MV-4-11 (cell line): ENCODE measurements at places on chromosomes 3 and 15.

DNA sequence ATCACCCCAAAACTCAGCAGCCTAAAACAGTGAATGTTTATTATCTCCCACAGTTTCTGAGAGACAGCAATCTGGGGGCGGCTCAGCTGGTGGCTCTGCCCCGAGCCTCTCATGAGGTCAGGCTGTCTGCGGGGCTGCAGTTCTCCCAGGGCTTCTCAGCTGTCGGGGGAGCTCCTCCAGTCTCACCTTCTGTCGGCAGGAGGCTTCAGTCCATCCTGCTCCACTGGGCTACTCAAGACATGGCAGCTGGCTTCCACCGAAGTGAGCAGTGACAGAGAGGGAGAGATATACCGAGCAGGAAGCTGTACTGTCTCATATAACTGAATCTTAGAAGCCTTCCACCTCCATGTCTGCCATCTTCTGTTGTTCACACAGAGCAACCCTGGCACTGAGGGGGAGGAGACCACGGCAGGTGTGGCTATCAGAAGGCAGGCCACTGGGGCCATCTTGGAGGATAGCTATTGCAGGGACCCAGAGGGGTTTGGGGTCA is 72.8 kb upstream of the ITGA11 start:
- no peak for DNase-seq

- DNase-seq = peak; percentile 67
Measured at GRCh38 chr3:167481164-167481563, 7.3 kb upstream of the SERPINI2 start.

GRCh38 chr15:61853195-61853594 is 207.1 kb downstream of the VPS13C start:
- no peak for DNase-seq

DNA sequence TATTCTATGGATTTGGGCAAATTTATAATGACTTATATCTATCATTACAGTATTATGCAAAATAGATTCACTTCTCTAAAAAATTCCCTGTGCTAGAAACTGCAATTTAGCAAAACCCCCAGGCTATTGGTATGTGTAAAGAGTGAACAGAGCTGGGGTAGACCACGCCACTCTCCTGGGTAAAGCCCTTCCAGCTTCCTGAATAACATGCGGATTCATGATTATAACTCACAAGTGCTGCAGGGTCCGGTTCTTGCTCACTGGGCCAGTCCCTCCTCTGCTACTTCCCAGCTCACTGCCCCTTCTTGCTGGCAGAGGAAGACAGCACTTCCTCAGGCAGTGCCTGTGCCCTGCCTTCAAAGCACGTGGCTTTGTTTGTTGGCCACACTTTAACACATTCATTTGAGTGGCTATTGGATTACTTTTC is 4.1 kb downstream of the CD80 start:
- peak; percentile 64 for DNase-seq

- DNase-seq = no peak
Measured at GRCh38 chr3:187063286-187064121, 75.8 kb downstream of the RPL39L start.

GRCh38 chr15:55132672-55133071 is 64.1 kb downstream of the RSL24D1 start:
- no peak for DNase-seq

GRCh38 chr3:69560116-69560515 is 174.2 kb upstream of the FRMD4B start:
- DNase-seq = no peak

DNA sequence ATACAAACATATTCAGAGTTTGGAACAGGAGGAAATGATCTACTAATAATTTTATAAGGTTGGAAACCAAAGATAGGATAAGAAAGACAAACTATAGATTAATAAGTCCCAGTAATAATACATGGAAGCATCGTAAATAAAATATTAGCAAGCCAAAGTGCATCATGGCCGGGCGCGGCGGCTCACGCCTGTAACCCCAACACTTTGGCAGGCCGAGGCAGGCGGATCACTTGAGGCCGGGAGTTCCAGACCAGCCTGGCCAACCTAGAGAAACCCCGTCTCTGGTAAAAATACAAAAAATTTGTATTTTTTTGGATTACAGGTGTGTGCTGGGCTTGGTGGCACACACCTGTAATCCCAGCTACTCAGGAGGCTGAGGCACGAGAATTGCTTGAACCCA is 14.9 kb downstream of the MUC4 start:
- no peak for DNase-seq

GRCh38 chr15:79208179-79208578 is 74.3 kb upstream of the ANKRD34C start:
- DNase-seq = no peak

DNA sequence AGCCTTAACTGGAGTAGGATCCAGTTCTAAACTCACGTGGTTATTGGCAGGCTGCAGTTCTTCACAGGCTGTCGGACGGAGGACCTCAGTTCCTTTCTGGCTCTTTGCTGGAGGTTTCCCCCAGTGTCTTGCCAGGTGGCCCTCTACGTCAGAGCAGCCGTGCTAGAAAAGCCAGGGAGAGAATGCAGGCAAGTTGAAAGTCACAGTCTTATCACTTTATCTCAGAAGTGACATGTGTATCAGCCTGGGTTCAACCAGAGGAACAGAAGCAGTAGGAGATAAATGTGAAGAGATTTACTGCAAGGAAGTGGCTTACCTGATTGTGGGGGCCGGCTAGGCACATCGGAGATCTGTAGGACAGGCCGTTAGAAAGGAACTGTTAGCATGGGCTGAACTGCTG is 125.3 kb upstream of the BNIP2 start:
- no peak for DNase-seq

DNA sequence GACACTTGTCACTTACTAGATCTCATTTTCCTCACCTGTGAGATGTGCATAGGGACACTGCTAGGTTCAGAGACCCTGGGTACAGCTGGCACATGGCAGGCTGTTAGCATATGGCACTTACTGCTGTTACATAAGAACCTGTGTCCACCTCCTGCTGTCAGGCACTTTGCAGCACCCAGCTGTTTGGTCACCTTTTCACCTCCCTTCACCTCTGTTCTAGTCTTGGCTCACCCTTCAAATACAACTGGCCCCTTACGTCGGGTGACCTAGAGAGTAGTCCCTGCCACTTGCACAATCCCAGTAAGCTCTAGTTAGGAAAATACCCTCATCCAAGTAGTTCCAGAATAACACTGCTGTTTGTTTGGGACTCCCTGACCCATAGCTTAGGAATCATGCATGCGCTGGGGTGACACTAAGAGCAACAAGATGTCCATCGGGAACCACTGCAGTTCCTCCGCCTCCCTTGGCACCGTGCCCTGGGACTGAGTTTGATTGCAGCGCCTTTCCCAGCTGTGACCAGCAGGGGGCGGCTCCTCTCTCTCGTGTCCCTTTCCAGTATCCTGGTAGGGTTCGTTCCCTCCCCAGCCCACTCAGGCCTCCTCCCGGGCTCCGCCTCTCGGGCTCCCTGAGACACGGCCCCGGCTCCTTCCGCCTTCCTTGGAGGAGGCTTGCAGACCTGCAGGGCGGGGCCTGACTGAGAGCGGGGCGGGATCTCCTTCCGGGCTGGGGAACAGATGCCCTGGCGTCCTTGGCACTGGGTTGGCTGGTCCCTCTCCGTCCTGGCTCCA is 78.6 kb downstream of the ABHD5 start:
- DNase-seq = peak; percentile 91

DNA sequence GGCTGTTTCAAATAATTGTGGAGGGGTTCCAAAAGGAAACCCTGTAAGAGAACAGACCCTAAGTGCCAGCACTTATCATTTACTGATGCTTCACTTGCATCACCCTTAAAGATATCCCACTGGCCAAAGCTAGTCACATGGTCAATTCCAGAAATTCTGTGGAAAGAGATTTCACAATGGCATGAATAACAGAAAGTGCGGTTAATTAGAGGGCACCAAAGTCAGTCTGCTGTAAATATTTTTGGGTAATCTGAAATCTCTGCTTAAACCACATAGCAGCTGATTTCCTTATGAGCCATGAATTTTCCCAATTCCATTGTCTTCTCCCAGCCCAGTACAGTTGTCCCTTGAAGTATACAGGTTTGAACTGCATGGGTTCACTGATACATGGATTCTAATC is 346.1 kb downstream of the SI start:
- DNase-seq = no peak

DNA sequence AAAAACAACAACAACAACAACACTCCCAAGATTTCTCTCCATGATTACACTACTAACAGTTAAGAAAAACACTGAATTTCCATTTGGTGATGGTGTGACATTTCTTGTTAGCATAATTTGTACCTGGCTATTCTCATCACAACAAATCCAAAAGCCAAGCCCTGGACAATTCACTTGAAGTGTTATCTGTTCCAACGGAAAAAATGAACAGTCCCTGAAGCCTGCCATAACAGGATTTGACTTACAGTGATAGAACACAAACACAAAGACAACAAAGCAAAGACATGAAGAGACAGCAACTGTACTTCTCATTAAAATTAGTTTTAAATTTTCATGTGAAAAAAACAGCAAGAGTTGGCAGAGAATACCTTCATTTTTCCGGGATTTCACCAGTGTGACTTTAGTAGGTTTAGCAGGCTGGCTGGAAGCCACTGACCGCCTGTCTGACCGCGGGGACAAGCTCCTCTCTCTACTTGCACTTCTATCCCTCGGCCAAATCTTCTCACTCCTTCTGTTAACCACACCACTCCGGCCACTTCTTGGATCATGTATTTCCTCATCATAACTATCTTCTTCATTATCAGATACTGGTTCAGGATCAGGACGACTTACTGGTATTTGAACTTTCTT is 56.3 kb downstream of the TJP1 start:
- no peak for DNase-seq

DNA sequence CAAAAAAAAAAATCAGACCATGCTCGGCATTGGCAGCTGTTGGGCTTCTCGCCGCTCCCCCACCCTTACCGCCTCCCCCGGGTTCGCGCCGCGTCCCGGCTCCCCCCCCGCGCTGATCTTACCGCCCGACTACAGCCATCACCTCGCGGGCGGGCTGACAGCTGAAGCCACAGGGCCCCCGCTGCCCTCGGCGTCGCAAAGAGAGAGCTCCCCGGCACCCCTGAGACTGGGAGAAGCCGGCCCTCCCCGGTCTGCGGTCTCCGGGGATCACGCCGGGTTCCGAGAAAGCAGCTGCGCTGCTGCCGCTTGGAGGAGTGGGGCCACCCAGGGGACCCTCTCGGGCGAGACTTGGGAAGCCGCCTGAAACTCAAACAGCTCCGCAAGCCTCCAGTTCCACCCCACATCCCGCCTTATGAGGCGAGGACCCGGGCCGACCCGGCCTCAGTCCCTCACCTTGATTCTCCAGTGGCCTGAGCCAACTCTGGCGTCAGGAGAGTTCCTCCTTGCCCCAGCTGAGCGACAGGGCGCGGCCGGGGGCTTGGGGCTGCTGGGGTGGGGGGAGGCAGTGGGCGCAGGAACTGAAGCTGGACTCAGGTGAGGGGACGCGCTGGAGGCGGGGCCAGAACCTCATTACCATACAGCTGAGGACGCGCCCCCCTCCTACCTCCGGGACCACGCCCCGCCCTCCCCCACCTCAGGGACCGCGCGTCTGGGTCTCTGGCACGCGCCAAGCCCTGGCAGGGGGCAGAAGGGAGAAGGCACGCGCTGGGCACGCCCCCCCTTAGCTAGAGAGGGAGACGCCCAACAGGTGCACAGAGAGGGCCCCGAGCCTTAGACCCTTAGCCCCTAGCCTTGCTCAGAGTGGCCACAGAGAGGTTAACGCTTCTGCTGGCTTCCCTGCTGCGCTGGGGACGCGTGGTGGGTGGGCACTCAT is 1.0 kb upstream of the DLL4 start:
- DNase-seq = peak; percentile 3

- DNase-seq = no peak
Measured at GRCh38 chr3:157051591-157051990, 108.4 kb downstream of the CCNL1 start.

- no peak for DNase-seq
Measured at GRCh38 chr15:29538044-29538443, 268.4 kb upstream of the NSMCE3 start.
